ENCODE measurements at places on chromosomes 2 and 18.

DNA sequence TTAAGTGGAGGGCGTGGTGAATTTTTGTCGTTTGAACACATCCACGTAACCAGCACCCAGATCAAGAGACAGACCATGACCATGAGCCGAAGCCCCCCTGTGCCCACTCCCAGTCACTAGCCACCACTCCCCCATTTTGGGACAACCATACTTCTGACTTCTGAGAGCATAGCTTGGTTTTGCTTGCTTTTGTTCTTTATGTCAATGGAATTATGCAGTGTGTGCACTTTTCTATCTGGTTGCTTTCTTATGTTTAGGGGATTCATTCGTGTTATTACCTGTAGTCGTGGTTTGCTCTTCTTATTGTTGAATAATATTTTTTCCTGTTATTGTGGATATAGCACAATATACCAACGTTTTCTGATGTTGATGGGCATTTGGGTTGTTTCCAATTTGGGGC lies 141.7 kb downstream of the GLI2 start:
- no peak for DNase-seq

GRCh38 chr2:232349946-232350635 lies 28.5 kb upstream of the ALPP start:
- no peak for DNase-seq

DNA sequence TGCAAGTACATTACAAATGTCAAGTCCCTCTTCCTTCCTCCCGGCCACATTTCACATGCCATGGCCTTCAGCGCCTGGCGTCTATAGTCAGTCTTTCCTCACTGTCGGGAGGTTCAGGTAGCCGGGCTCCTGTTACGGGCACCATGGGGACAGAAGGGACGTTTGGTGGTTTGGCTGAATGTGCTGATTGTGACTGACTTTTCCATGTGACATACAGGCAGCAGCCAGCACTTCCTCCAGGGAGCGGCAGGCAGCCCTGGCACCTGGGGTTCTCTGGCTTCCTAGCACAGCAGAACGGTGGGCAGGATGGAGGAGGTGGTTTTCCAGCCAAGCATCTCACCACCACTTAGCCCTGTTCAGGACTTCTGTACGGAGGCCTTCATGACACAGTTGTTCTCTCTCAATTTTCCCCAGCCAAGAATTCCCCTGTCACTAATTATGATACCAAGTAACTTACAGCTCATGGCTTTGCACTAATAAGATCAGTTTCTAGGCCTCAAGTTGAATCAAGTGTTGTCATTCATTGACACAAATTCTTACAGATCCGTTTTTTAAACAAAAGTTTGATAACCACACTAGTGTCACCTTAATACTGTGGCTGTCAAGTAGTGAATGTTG lies 83.9 kb upstream of the REV1 start:
- no peak for DNase-seq

- DNase-seq: peak; percentile 55
Measured at GRCh38 chr2:70645733-70646419, 92.2 kb upstream of the TGFA start.

DNA sequence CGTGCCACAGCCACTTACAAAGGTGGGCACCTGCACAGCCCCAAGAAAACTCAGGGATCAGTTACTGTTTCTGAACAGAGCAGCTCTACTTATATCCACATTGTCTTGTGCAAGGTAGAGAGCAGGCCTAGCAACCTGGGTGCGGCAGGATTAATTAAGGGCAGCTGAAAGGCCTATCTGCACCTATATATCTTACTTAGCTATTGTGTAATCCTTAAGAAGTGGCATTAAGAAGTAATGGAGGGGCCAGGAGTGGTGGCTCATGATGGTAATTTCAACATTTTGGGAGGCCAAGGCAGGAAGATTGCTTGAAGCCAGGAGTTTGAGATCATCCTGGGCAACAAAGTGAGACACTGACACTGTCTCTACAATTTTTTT lies 12.8 kb upstream of the ARL5A start:
- no peak for DNase-seq

DNA sequence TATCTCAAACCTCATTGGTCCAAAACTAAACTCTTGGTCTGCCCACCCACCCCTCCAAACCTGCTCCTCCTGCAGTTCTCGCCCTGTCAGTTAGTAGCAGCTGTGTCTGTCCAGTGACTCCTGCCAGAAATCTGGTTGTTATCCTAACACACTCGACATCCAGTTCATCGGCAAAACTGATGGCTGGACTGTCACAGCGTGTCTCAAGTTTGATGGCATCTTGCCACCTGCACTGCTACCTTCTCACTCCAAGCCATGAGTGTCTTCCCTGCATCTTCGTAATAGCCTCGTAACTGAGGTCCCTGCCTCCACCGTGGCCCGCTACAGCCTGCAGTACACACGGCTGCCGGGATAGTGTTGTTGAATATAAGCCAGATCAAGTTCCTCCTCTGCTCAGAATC lies 470.1 kb upstream of the RAB12 start:
- DNase-seq: no peak

GRCh38 chr2:101843471-101843870 lies 146.0 kb downstream of the MAP4K4 start:
- DNase-seq: no peak

DNA sequence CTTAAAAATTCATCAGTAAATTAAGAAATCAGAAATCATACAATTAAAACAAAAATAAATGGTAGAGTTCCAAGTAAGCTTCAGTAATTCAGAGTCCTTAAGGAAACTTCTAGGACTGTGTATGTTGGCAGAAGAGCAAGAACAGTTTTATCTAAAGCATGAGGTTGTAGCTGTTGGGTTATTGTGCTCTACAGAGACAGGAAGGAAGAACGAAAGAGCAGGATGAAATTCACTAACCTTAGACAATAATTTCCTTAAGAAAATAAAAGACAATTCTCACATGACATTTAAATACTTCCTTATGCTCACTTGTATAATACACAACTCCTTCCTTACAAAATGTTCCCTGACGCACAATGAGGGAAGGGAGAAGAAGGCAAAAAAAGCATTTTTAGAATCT lies 133.4 kb downstream of the STK39 start:
- DNase-seq: no peak

DNA sequence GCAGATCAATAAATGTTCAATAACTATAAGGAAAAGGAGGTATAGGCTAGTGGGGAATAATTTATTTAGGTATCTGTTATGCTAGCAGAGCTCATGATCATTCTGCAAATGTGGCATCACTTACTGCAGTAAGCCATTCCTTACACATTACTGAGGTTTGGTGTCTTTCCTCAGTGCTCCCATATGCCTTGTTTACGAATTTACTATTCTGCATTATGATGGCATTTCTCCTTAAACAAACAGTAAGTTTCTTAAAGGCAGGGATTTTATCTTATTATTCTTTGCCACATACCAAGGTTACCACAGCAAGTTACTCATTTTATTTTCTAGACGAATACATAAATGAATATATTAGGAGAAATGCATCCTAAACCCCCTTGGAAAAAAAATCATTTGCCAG lies 88.4 kb downstream of the DSEL start:
- no peak for DNase-seq

DNA sequence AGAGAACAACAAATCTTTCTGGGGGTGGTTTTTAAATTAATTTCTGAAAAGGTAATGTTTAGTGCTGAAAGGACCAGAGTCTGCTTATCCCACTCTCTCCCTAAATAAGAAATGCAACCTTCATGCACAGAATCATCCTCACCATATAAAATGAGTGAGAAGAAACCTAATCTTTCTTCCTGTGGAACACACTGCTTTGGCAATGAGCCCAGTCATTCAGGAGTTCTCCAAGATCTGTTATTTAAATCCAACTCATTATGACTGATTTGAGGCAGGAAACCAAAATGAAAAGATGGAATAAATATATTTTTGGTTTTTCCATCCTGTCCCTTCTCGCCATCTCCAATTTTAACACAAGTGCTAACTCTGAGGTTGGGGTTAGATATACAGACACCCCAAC lies 228.3 kb downstream of the SRBD1 start:
- peak; percentile 26 for DNase-seq

GRCh38 chr18:56861244-56861643 lies 210.1 kb downstream of the WDR7 start:
- DNase-seq: no peak

- no peak for DNase-seq
Measured at GRCh38 chr2:206584323-206585116, 57.8 kb upstream of the FAM237A start.

- no peak for DNase-seq
Measured at GRCh38 chr18:22226801-22227200, 57.4 kb downstream of the GATA6 start.

DNA sequence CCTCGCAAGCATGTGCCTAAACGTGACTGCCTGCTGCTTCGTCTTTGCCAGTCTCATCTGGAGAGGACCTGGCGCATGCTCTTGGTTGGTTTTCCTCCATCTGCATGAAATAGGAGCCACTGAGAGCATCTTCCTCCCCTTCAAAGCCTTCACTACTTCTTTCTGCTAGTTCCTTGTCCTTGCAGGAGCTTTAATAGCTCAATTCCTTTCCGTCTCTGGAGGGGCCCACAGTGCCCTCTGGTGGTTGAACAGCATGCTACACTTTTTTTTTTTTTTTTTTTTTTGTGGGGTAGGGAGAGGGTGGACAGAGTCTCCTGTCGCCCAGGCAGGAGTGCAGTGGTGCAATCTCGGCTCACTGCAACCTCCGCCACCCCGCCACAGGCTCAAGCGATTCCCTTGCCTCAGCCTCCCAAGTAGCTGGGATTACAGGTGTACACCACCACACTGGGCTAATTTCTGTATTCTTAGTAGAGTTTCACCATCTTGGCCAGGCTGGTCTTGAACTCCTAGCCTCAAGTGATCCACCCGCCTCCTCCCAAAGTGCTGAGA lies 59.6 kb downstream of the SP110 start:
- peak; percentile 85 for DNase-seq

- no peak for DNase-seq
Measured at GRCh38 chr2:160167089-160167740, 32.9 kb downstream of the ITGB6 start.

GRCh38 chr2:79798776-79799175 lies 285.9 kb downstream of the CTNNA2 start:
- DNase-seq: no peak

GRCh38 chr2:151766437-151767153 lies 32.3 kb upstream of the NEB start:
- DNase-seq: no peak

DNA sequence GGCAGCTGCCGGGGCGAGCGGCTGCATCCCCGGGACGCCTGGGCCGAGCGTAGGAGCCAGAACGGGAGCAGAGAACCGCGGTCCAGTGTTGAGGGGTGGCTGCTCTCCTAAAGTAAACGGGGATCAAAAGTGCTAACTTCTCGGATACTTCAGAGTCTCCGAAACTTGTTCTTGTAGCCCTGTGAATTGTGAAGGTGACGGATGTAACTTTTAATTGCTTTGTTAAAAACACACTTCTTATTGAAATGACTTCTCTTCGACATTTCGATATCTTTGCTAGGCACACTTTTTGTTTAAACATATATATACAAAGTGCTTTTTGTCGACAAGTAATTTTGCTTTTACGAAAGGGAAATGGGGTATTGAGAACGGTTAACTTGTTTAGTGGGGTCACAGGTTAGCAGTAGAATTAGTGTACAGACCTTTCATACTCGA lies 540 bp downstream of the ATP9B start:
- peak; percentile 58 for DNase-seq

DNA sequence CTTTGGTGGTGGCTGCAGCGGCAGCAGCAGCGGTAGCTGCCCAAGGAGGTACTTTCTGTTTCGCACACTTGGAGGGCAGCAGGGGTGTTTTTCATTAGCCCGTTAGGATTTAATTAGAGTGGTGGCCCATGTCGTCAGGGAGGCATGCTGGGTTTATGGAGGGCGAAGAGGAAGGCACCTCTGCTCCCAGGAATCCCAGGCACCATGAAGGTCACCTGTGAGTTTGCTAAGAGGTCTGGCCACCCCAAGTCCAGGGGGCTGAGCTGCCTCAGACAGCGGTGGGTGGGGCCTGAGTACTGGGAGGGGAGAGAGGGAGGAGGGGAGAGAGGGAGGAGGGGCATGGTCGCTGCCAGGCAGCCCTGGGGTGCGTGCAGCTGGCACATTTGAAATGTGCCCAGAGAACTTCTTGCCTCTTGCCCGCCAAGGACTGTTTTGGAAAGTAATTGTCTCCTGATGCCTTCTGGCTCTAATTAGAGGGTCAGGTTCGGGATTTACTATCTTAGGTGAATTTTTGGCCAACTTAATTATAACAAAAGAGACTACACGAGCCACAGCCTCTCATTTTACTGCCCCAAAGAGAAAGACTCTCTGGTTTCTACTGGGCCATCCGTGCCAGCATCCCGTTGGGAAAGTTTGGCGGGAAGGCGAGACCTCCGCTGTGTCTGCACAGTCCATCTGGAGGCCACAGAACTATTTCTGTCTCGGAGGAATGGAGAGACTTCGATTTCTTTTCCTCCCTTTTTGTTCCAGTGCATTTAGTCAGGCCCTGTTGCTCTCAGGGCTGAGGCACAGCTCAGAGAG lies 62.0 kb downstream of the GLI2 start:
- no peak for DNase-seq

DNA sequence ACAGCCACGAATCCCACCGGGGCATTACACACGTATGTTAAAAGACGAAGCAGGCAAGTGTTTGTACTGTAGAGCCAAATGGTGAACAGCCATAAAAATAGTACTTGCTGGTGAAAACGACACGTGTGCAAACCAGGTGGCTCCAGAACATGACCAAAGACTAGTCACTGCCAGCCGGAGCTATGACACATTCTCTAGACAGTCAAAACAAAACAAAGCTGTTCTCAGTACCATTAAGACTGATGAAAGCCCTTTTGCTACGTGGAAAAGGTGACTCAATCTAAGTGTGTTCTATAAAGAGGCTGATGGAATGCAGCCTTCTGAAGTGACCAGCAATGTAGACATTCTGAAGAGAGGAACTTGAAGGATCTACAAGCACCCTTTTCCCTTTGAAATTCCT lies 367.7 kb upstream of the NETO1 start:
- no peak for DNase-seq

DNA sequence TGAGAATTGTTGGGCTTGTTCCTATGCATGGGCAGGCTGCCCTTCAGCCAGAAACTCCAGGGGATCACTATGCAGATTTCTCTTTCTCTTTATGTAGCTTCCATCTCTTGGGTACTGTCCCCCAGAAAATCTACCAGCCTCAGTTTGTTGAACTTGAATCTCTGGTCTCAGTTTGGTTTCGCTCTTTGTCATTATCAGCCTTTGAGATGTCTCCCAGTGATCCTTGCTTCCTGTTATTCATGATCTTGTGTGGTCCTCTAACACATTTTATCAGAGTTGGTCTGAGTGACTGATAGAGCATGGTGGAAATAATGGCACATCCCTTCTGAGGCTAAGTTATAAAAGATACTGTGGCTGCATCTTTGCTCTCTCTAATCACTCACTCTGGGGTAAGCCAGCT lies 7.8 kb downstream of the TMEM87B start:
- DNase-seq: no peak

- no peak for DNase-seq
Measured at GRCh38 chr2:199798831-199799580, 52.0 kb downstream of the FTCDNL1 start.

- no peak for DNase-seq
Measured at GRCh38 chr18:77433076-77433475, 183.4 kb downstream of the GALR1 start.

GRCh38 chr18:60053747-60054304 lies 154.0 kb downstream of the PMAIP1 start:
- DNase-seq: peak; percentile 20
